Suppressor macrophage treated with lipopolysaccharide for 1 hour (primary cell): ENCODE measurements at places on chromosomes 11 and 22.

DNA sequence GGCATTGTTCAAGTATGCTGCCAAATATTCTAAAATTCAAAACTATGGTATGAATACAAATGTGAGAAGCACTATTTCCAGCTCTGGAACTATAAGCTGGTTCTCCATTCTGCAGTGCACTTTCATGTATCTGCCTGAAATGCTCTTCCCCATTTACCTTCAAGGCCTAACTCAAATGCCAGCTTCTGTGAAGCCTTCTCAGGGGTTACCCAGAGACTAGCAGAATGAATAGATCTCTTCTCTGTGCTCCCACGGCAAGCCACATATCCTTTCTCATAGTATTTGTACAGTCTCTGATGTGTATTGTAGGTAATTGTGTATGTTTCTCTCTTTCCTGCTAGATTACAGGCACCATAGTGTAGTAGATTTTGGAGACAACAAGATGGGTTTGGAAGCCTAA is 4.1 kb downstream of the HOATZ start:
- no peak for DNase-seq

DNA sequence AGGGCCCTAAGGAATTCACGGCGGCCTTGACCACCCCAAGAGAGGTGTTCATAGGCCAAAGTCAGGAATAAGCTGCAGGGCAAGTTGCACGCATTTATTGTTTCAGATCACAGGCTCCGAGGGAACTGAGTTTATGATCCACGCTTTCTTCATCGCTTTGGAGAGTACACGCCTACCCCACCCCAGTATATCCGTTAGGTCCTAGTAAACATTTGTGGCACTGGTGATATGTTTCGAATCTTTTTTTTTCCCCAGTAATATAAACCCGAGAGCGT is 805 bp downstream of the GANAB start:
- no peak for DNase-seq

DNA sequence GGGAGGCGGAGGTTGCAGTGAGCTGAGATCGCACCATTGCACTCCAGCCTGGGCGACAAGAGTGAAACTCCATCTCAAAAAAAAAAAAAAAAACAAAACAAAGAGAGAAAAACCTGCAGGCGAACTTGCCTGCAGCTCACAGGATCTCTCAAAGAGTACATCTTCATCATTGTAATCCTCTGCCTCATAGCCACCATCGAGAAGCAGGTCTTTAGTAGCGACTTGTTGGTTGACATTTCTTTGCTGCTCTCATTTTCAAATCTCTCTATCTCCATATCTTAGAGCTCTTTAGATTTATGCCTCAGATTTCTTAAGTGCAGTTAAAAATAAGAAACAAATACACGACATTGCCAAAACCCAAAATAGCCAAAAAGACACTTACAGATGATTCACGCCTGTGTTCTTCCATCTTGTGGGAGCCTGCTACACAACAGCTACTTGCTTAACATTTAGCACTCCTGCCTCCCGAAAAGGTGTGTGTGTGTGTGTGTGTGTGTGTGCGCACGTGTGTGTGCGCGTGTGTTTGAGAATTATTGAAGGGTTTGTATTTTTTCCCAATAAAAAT is 14.6 kb downstream of the FAM227A start:
- no peak for DNase-seq

DNA sequence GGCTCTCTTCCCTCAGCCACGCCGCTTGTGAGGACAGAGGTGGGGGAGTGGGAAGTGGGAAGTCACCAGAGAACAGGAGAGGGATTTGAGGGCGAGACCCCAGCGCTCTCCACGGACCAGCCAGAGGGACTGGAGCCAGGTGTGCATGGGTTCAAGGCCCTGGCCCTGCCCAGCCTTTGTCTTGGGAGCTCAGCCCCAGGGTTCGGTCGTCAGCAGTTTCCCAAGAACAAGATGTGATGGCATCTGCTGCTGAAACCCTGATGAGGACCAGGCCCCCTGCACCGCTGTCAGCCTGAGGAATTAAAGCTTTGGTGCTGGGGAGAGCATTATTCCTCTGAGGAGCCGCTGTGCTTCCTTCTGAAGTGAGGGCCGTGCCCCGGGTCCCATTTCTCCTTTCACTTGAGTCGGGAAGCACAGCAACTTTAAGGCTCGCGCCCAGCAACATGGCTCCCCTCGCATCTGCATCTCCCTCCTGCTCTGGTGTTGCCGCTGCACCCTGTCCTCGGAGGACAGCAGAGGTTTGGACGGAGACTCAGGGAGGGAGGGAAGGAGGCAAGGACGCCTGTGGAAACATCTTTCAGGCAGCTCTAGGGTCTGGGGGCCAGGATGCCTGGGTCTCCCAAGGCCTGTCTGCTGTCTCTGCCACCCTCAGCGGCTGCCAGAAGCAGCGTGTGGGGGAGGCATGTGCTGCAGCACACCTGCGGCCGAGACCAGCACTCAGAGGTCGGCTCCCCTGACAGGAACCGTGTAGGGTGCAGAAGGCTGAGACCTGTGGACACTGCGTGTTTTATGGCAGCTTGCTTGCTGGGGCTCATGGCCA is 3.8 kb downstream of the IFITM5 start:
- no peak for DNase-seq

DNA sequence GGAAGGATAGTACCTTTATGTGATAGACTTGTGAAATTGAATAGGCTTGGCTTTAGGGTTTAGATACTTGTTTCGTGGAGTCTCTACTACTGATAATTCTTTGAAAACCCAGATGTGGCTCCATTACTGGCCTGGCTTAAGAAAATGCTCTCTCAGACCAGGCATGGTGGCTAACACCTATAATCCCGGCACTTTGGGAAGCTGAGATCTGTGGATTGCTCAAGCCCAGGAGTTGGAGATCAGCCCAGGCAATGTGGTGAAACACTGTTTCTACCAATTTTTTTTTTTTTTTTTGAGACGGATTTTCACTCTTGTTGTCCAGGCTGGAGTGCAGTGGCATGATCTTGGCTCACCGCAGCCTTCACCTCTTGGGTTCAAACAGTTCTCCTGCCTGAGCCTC is 40.9 kb downstream of the ATG13 start:
- DNase-seq = no peak

- no peak for DNase-seq
Measured at GRCh38 chr11:35418282-35419183, 825 bp downstream of the SLC1A2 start.

- no peak for DNase-seq
Measured at GRCh38 chr22:31540966-31541365, 44.6 kb downstream of the SFI1 start.

DNA sequence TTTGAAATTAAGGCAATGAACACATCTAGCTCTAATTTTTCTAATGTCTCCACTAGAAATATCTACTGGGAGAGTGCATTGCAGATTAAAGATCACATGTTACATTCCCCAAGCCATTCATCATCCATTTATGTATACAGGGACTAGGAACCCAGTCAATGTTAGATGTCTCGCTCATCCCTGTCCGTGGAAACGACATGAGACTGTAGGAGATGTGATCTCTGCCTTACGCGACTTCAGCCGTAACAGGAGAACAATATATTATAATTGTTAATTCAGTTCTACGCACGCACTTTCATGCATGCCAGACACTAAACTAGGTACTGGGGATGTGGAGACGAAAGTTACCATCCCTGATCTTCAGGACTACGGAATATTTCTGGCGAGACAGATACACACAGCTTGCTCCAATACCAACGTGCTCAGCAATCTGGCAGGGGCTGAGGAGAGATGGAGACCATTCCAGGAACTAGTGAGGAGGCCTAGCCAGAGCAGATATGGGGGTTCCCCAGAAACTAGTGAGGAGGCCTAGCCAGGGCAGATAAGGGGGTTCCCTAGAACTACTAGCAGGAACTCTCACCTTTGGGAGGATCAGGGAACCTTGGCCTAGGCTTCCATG is 706 bp downstream of the DCPS start:
- DNase-seq = no peak

DNA sequence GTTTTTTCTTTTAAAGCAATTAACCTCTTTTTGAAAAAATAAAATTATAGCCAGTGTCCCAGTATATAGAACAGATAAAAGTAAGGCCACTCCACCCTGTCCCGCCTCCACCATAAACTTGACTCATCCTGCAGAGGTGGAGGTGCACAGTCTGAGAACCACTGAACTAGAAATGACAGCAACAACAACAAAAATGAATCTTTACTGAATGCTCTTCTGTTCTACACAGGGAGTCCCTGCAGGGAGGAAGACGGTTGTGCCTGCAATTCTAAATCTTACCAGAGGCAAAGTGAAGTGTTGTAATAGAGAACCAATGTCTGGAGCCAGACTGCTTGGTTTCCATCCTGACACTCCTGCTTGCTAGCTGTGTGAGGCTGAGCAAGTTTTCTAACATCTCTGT is 162.3 kb downstream of the FBXO7 start:
- no peak for DNase-seq

GRCh38 chr11:14713496-14714244 is 70.1 kb downstream of the PDE3B start:
- DNase-seq = peak; percentile 56
